ENCODE measurements at places on chromosomes 3 and 15.

DNA sequence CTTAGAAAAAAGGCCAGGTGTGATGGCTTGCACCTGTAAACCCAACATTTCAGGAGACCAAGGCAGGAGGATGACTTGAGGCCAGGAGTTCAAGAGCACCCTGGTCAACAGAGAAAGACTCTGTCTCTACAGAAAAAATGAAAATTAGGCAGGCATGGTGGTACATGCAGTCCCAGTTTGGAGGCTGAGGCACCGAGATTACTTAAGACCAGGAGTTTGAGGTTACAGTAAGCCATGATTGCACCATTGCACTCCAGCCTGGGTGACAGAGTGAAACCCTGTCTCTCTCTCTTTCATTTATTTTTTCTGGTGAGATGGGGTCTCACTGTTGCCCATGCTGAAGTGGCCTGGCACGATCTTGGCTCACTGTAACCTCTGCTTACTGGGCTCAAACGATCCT lies 24.7 kb downstream of the IP6K1 start:
- no peak for DNase-seq

GRCh38 chr3:74921676-74922075 lies 307.2 kb upstream of the CNTN3 start:
- no peak for DNase-seq

DNA sequence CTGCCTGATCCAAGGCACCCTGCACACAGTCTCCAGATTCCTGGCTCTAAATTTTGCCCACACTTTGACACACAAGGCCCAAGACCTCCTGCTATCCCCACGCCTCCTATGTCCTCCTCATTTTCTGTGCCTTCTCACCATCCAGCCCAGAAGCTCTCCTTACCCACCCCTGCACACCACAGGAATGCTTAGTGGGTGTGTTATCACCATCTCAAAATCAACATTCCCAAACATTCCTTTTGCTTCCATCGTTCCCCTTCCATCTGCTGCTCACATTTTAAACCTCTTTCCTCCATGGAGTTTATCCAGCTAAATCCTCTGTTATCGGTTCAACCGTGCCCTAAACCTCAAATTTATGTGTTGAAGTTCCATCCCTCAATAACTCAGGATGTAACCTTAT lies 43.9 kb downstream of the DGKG start:
- no peak for DNase-seq

- no peak for DNase-seq
Observed at GRCh38 chr15:85878828-85879225, 84.1 kb upstream of the KLHL25 start.

DNA sequence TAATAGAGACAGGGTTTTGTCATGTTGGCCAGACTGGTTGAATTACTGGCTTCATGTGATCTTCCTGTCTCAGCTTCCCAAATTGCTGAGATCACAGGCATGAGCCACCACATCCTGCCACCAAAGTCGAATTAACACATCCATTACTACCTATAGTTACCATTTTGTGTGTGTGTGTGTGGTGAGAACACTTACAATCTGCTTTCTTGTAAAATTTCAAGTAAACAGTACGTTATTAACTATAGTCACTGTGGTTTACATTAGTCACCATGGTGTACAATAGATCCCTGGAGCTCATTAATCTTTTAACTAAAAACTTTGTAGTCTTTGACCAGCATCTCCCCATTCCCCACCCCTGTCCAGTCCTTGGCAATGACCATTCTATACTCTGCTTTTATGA lies 270.0 kb downstream of the NAALADL2 start:
- DNase-seq = no peak

GRCh38 chr15:52071570-52071969 lies 41.0 kb downstream of the BCL2L10 start:
- DNase-seq = no peak

Measured in left ventricle myocardium inferior (tissue), 1 donor.